ENCODE measurements at places on chromosomes 13 and 19. TPM values are rescaled to one million over a fixed set of nuclear protein-coding genes. Genes with fewer than 3 reads are reported as not detected.

Gene RFXAP
- 19.8 TPM for total RNA-seq

Gene ZNF225
- 3.8 TPM for total RNA-seq

Gene HTR2A
- not detected for total RNA-seq

Gene ZNF534
- total RNA-seq = not detected

Gene ZNF224
- total RNA-seq = 20.4 TPM

Gene PCDH20
- not detected for total RNA-seq

Gene ARHGEF18
- 29.3 TPM for total RNA-seq

Gene ZNF580
- total RNA-seq = 40.4 TPM

Gene ONECUT3
- not detected for total RNA-seq

Gene BRSK1
- total RNA-seq = 8.4 TPM

Gene CEP89
- 15.5 TPM for total RNA-seq

Gene DACT3
- total RNA-seq = 5.7 TPM

Gene ZNF540
- total RNA-seq = 0.70 TPM

Gene LRG1
- 0.39 TPM for total RNA-seq

Gene FUT6
- total RNA-seq = not detected

Gene MYADM
- 63.1 TPM for total RNA-seq

Gene SYNGR4
- 0.61 TPM for total RNA-seq

Gene AZU1
- total RNA-seq = not detected

Gene GPC5
- not detected for total RNA-seq

Gene APOC1
- 1.2 TPM for total RNA-seq

Measured in activated T-helper 1 cell treated with anti-CD3 and anti-CD28 coated beads, Interleukin-12 subunit alpha, Interleukin-12 subunit beta, Interleukin-2, Interleukin-4 antibody, amounts not matched to agents 30 ng/mL and 10 ng/mL and 1 ng/mL, durations not matched to agents 14 hours and 24 hours and 36 hours (primary cell).